ENCODE measurements at places on chromosomes 5 and 9.

DNA sequence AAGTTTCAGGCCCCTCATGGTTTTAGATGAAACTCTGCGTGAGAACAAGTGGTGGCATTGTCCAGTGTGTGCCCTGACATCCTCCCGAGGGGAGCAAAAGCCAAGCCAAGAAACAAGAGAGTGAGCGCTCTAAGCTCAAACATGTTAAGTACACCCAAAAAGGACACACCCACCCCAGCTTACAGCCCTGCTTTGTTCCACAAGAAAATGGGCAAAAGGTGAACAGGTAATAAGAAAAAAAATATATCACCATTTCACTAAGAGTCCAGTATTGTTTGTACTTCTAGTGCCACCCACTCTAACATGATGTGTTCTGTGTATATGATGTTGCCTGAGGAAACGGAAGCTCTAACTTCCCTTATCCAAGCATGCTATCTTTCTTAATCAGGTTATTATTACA lies 278.2 kb downstream of the SLIT3 start:
- no peak for DNase-seq

GRCh38 chr9:18324928-18325745 lies 148.8 kb upstream of the ADAMTSL1 start:
- no peak for DNase-seq

DNA sequence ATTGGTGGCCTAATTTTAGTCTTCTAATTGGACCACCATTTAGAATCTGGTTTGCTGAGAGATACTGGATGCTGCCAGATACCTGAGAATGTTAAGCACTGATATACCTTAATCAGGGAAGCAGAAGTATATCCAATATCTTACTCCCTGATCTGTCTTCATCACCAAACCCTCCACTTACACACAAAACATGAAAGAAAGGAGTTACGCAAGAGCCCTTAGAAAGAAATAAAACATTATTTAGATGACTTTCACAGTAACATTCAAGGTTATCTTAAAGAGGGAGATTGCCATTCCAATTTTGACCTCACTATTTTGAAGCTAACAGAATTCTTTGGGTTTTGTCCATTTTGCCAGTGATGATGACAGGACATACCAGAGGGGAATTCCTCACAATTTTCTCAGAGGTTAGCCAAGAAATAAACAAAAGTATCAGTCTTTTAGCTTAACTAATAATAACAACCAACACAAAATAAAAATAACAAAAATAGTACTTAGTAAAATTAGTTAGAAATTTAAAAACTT lies 496.1 kb downstream of the NFIB start:
- no peak for DNase-seq

- DNase-seq = no peak
Measured at GRCh38 chr5:79509244-79509885, 4.6 kb downstream of the HOMER1 start.

DNA sequence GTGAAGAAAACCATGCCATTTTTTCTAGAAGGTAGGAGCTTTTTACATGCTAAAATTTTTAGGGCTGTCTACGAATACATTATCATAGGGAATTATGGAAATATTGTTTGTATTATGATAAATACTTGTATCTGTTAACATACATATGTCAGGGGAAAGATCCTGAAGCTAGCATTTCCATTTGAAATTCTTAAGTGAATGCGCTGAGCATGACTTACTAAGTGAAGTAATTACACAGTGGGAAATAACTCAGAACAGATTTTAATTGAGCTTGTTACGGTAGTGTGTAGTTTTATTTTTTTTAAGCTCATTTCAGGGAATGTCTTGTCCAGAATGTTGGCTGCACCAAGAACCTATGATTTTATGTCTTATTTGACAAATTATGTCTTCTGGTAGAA lies 19.1 kb downstream of the TDRD7 start:
- no peak for DNase-seq

- peak; percentile 51 for DNase-seq
Measured at GRCh38 chr5:95959888-95960666, 1.6 kb downstream of the ELL2 start.

DNA sequence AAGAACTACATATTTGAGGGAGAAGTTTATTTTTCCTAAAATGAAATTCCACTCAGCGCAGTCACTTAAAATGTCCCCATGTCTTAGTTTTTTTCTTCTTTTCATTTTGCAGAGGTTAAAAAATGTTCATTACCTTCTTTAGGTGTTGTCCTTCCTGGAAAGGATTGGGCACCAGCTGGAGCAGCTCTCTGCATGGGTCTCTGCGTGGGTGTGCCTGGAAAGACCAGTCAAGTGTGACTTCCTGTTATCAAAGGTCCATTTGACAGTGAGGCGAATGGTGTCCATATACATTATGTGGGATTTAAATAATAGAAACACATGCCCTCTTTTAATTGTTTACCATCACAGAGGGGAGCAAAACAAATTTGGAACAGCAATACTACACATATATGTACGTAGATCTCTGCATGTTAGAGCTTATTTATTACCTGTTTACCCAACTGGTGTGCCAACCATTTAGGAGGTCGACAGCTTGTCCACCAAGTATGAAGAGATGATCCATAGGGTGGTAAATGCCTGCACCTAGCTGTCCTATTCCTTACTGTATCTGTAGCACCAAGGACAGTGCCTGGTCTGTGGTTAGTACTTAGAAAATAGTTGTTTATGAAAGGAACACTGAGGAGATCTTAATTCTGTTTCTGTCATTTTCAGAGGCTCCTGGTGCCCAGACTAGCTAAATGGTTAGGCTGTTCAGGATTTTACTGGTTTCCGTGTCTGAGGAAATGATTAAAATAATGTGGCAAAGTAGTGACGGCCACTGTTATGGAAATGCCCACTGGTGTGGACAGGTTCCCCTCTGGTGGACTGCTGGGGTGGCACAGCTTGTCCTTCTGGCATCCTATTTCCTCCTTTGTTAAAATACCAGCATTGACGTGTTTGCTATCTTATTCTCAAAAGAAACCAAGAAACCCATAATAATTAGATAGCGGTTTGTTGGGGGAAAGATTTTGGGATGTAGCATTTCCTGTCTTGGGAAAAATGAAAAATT lies 200.4 kb downstream of the MAST4 start:
- peak; percentile 32 for DNase-seq

- DNase-seq = peak; percentile 54
Measured at GRCh38 chr9:78592811-78593210, 295.9 kb downstream of the PSAT1 start.

DNA sequence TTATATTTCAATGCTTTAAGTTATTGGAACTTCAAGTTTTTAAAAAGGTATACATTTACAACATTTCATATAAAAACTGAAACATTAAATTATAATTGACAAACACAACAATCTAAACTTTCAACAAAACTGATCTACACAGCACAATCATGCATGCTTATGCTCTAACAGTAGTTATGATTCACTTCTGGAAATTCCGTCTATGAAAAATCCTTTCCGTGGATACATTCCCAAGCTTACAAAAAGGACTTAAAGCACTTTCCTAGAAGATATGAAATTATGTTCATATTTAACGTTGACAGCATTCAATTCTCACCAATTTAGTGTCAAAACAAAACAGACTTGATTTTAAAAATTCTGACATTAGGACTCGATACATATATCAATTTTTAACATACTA lies 3.7 kb downstream of the HNRNPH1 start:
- no peak for DNase-seq

GRCh38 chr5:55230086-55230629 lies 3.0 kb upstream of the MCIDAS start:
- no peak for DNase-seq

DNA sequence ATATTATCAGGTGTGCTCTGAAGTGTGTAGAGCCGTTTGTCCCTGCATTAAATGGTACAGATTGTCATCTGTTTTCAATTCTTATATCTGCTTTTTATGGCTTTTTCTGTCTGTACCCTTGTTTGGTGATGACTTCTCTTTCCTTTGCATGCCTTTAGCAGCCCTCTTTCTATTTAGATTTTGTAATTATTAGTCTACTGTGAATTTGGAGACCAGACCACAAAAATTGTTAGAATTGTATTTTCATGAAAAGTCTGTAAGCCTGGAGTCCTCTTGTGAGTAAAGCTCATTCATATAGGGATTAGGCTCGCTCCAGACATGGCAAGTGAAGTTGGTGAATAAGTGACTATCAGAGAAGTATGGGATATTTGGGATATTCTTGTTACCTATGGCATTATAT lies 41.7 kb downstream of the NFX1 start:
- no peak for DNase-seq

GRCh38 chr5:176588297-176588696 lies 21.7 kb downstream of the GPRIN1 start:
- no peak for DNase-seq

DNA sequence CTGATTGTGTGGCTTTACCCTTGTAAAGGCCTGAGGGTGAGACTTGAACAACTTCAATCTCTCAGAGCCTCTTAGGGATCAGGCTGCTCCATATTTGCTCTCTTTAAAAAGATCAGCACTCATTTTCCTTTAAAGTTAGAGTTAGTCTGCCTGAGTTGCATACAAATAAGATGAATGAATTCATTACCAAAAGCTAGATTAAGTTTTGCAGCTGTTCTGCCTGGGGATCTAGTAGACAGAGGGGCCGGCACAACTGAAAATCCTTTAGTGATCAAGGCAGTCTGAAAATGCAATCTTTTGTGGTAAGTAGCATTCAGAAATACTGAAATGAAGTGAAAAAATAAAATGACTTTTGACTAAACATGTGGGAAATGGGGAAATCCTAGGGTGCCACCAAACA lies 264.0 kb downstream of the MAN2A1 start:
- no peak for DNase-seq

- peak; percentile 78 for DNase-seq
Measured at GRCh38 chr5:139574641-139575312, 13.6 kb downstream of the UBE2D2 start.

DNA sequence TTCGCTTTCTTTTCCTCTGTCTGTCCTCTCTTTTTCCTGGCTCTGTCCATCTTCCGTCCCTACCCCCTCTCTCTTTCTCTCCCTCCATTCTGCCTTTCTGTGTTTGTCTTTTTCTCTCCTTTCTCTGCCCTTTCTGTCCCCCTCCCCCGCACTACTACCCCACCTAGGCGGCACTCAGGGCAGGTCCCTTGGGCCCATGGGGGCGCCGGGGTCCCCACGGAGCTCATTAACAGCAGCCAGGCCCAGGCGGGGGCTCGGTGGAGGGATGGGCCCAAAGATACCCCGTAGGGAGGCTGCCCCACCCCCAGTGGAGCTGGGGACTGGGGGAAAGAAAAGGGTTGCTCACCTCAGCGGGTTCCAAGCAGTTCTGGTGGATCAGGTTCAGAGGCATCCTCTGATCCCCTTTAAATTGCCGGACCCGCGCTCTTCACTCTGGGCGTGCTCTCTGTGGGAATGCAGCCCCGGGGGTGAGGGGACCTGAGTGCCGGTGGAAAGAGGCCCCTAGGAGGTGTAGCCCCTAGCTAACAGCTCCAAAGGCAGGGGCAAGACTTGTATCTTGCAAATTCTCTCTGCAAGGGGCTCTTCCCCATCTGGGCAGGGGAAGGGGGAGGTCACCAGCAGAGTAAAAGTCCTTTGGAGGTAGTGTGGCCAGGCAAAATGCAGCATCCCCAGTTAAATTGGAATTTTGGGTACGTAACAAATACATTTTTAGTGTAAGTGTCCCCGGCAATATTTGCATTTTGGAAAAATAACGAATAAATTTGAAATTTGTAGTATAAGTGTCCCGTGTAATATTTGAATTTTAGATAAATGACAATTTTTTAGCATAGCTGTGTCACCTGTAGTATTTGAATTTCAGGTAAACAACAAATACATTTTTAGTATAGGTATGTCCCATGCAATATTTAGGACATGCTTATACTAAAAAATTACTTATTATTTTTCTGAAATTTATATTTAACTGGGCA lies 7.4 kb downstream of the LHX2 start:
- no peak for DNase-seq

DNA sequence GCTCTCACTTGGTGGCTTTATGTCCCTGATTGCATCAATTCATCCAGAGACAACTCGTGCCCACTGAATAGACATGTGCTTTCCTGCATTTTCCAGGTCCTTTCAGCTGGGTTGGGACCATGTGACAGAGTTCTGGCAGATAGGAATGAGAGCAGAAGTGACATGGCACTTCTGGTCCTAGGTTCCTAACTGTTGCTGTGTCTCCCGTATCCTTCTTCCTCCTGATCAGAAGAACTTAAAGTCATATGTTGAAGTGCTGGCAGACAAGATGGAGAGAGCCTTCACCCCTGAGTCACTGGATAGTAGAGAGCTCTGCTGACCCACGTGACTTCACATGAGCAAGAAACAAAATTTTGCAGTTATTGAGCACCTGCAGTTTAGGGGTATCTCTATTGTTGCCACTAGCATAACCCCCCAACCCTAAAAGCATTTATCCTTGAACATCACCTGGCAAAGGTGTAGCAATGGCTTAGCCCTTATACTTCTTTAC lies 80.0 kb downstream of the NREP start:
- DNase-seq = no peak

DNA sequence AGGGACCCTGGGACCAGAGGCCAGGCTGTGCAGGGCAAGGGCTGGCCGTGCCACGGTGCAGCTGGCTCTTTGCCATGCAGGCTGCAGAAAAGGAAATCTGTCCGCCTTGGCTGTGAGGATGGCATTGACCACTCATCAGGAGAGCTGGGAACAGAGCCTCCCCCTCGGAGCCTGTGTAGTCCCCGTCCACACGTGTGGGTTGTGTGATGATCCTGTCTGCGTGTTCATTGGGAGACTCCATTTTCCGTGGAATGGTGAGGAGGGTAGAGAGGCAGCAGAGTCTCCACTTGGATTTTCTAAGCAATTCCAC lies 47.7 kb downstream of the EHMT1 start:
- DNase-seq = no peak

GRCh38 chr5:44387406-44387805 lies 1.8 kb downstream of the FGF10 start:
- no peak for DNase-seq

DNA sequence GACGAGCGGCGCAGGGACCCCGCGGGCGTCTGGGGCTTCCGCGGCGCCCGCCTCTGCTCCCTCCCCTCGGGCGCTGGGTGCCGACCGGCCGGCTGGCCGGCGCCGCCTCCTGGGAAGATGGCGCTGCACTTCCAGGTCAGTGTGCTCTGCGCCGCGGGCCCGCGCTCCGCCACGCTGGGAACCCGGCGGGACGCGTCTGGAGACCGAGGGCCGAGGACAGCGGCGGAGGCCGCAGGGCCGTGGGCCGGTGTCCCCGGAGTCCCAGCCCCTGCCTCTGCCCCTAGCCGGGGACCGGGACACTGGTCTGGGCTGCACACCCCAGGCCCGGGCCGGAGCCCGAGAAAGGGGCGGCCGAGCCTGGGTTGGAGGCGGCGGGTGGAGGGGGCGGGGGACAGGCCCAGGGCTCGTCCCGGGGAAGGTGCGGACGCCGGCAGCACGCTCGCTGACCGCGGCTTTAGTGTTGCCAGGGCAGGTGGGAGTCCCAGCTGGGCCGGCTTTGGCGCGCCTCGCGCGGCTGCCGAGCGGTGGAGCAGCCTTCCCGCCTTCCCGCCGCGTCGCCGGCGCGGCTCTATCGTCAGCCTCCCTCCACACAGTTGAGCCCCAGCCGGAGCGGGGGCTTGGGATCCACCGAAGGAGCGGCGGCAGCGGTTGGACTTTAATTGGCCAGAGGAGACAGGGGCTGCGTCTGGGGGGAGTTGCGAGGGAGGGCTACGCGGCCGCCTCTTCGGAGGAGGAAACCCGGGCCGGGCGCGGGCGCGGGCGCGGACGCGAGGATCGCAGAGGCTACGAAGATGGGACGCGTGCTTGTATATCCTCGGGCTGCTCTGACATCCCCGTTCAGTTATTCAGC lies at the start of gene RANBP17:
RANBP17 (plus strand) TSS at position 102 of the 850 bp plus-strand sequence.
- DNase-seq = peak; percentile 91

- DNase-seq = no peak
Measured at GRCh38 chr9:35938474-35939356, 19.2 kb downstream of the OR2S2 start.
